Fibroblast of skin of right biceps (primary cell): ENCODE measurements at places on chromosomes 5 and 9.

- no peak for DNase-seq
These were observed 20.3 kb downstream of the LMX1B start for GRCh38 chr9:126633881-126634558.

DNA sequence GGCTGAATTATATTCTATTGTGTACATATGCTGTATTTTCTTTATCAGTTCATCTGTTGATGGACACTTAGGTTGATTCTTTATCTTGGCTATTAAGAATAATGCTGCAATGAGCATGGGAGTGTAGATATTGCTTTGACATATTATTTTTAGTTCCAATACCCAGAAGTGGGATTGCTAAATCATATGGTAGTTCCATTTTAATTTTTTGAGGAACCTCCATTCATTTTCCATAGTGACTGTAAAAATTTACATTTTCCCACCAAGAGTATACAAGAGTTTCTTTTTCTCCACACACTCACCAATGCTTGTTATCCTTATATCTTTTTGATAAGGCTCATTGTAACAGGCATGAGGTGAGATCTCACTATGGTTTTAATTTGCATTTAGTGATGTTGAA, 19.4 kb downstream of the JAK2 start:
- no peak for DNase-seq

GRCh38 chr9:112833081-112833480, 57.6 kb downstream of the SLC46A2 start:
- DNase-seq: no peak

- no peak for DNase-seq
These were observed 2.3 kb downstream of the CNOT8 start for GRCh38 chr5:154860765-154861164.

DNA sequence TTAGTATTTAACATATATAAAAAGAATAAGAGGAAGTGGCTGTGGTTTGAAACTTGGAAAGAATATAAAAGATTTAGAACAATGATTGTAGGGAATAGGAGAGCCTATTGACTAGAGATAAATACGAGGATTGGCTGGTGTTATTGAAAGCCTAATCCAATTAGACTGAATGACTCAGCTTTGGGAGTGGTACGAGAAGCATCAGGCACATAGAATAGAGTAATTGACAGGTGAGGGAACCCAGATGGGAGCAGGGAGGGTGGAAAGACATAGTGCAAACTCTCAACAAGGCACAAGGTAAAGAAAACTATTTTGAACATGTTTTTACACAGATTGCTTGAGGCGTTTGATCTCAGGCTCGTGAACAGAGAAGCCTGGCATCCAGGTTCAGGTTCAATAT, 338.9 kb upstream of the KLF9 start:
- DNase-seq: no peak

DNA sequence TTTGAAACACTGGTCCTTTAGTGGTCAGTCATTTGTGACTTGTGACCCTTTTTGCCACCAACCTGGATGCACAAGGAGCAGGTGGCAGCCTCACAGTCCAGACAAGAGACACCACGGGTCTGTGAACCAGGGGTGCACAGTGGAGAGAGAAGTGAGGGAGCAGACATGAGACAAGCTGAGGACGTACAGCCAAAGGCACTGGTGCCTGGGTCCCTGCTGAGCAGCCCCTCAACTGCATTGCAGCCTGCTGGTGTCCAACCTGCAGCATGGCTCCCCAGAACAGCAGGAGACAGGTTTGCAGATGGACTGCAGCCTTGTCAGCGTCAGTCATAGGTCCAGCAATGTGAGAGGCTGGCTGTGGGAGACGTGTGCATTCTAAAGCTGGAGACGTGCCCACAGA, 124.2 kb upstream of the FSTL4 start:
- DNase-seq: no peak

GRCh38 chr9:131645078-131645776, 94.6 kb downstream of the RAPGEF1 start:
- DNase-seq: peak; percentile 36

DNA sequence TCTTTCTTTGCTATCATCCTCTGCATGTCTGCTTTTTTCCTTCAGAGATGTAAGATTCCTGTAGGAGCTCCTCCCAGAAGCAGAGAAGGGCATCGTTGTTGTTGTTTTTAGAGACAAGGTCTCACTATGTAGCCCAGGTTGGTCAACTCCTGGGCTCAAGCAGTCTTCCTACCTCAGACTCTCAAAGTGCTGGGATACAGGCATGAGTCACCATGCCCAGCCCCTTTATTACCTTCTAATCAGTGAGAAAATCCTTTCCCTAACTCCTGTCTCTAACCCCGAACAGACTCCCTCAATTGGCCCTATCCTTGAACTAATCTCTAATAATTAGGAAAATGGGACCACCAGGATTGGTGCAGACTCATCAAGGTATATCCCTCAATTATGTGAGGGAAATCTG, 64.4 kb downstream of the GALNT10 start:
- DNase-seq: no peak

GRCh38 chr5:92332039-92332438, 948.9 kb upstream of the ARRDC3 start:
- DNase-seq: peak; percentile 24

DNA sequence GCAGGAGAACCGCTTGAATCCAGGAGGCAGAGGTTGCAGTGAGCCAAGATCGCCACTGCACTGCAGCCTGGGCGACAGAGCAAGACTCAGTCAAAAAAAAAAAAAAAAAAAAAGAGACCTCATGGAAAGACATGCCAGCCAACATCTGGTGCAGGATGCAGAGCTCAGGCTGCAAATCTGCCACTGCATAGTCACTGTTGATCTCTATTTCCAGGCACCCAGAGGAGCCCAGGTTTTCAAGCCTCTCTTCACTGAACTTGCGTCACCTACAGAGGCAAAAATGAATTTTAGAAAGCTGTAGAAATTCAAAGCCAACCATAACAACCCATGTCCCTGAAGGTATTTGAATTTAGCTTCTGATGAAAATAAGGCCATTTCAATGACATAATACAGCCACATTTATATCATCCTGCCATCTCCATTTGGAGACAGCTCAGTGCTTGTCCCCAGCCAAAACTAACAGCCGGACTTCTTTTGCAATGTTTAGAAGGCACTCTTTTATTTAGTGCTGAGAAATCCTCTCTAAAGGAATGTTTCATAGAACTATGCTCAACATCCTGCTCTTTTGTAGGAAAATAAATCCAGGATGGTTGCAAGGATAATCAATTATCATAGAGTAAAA, 113.3 kb downstream of the SNX18 start:
- peak; percentile 45 for DNase-seq

DNA sequence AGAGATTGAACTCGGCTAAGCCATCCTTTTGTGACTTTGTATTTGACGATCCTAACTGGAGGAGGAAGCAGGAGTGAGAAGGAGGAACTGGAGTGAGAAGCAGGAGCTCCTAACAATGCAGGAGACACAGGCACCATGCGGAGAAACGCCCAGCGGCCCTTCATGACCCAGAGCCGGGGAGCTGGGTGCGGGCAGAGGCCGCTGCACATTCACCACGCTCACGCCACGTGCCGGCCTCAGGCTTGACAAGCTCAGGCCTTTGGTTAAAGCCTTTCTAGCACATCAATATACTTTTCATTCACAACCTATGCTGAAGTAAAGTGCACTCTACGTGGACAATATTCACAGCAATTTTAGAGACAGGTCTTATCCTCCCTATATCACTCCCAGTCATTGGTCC, 124.8 kb upstream of the FAM120A start:
- no peak for DNase-seq

GRCh38 chr5:37211661-37212060, 37.5 kb downstream of the CPLANE1 start:
- peak; percentile 34 for DNase-seq

DNA sequence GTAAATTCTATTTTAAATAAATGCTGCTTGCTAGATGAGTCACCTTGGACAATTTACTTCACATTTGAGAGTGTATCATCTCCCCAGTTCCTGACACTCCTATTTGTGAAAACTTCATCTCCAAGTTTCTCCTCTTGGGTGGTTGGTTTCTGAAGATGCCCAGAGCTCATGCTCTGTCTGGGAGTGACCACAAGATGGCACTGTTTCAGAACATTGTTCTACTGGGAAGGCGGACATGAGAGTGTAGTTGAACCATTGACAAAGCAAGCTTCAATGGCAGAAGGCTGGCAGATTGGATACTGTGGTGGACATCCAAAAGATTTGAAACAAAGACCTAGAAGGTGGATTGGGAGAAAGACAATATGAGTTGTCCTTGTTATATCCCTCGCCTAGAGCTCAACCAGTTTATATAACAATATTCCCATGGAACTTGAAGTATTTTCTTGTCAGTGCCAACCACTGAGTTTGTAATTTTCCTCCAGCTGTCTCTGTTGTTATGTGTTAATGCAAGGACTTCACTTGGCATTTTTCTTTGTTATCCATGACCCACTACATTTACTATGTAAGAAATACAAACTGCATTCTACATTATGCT, 234.3 kb upstream of the ANKH start:
- peak; percentile 56 for DNase-seq

DNA sequence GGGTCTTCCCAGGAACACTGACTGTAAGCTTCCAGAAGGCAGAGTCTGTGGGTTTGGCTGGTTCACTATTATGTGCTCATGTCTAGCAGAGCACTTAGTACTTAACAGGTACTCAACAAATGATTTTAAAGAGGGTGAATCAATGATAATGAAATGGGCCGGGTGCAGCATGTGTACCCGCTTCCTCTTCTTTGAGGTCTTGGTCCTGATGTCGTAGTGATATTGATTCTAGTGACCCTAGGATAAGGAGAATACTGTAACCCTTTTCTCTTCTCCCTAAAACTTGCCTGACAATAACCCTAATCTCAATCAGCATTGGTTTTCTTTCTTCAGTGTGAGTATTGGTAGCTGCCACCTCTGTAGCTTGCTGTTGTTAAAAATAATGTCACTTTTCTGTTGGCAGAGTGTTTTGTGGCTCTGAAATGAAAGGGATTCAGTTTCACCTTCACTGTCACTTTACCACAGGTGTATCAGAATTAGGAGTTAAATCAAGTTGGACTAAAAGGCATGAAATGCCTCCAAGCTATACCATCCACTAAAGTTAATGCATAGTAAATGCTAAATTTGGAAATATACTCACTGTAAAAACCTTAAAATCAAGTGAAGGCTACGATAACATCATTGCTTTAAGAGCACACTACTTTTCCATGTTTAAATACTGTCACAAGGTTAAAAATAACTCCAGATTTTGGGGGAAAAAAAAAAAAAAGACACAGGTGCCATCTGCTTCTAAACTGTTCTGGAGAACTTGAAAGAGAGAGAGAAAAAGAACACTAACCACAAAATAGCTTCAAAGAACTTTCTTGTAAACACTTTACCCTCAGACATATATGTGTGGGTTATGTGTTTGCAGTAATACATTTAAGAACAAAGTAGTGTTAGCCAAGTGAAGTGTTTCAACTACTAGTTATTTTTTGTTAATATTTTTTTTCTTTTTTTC, 6.0 kb downstream of the CAMK4 start:
- DNase-seq: no peak

- DNase-seq: no peak
These were observed 14.4 kb downstream of the NEK6 start for GRCh38 chr9:124272118-124272517.

GRCh38 chr5:4022056-4022670, 426.5 kb downstream of the IRX1 start:
- DNase-seq: no peak
